Astrocyte (in vitro differentiated cells and primary cell): ENCODE measurements at places on chromosomes 13 and 19.
A peak's percentile ranks its signal among the peaks of the same experiment; 100 is the strongest.

DNA sequence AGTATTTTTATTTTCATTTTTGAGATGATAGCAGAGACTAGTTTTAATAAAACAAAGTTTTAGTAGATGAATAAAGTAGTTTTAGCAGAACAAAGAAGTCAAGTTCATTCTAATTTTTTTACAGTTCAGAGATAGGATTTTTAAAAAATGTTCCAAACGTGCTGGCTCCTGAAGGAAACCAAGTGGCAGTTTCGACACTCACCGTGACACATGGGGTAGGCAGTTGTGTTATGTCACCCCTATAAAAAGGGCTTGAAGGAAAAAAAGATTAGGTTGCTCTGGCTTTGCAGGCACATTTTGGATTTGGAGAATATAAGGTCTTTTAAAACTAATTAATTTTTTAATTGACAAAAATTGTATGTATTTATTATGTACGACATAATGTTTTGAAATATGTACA, 305.2 kb downstream of the NDFIP2 start:
- DNase-seq, result no peak

- no peak for DNase-seq
Measured at GRCh38 chr13:21055511-21056045, 5.8 kb downstream of the LATS2 start.

DNA sequence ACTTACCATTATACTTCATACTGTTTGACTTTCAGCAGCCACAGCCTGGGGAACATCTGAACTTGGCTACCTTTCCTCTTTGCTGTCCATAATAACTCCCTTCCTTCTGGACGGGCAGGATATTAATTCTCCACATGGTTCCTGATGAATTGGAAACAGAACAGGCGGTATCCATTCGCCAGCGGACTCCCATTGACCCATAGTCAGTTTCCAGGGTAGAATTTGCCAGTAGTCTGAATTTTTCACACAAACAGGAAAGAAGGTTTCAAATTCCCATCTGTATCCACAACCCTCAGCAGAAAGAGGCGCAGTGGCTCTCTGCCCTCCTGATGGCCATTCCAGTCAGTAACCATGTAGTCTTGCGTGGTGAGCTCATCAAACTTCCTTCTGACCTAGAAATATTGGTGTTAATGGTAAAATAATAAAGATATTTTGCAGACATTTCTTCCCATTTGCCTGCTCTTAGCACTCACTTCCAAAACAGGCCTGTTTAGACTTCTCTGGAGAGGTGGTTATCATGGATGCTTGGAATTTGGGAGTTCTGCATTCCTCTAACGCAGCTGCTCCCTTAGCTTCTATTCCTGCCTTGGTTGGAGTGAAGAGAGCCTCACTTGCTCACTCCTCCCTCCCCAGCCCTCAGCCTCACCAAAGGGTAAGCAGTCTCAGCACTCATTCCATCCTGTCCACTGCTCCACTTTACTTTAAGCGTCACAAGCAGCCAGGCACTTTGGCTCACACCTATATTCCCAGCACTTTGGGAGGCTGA, 75.0 kb upstream of the OXGR1 start:
- DNase-seq, result no peak

DNA sequence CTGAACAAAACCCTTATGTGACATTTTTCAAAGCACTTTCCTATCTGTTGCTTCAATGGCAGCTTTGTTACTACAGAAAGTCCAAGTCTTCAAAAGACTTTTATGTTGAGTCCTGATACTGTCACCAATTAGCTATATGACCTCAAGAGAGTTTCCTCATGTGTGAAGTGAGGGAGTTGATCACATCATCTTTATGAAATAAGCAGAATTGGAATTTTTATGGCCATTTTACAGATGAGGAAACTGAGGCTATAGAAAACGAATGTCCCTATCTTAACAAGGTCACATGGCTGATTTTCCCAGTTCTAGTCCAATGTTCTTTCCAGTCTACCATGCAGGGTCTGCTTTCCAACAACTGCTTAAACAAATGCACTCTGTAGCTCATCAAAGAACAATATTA, 2.6 kb downstream of the TNFRSF19 start:
- no peak for DNase-seq

GRCh38 chr19:43682824-43683661, 13.1 kb upstream of the PLAUR start:
- DNase-seq, result no peak

GRCh38 chr19:52520013-52520412, 7.5 kb upstream of the ZNF808 start:
- DNase-seq, result no peak

GRCh38 chr19:18648973-18649315, 12.1 kb downstream of the KLHL26 start:
- DNase-seq, result no peak

- DNase-seq, result peak; percentile 86
Measured at GRCh38 chr13:32905063-32905863, 111.0 kb upstream of the KL start.

- DNase-seq, result no peak
Measured at GRCh38 chr13:111411151-111411858, 90.9 kb downstream of the TEX29 start.

GRCh38 chr13:57933606-57934005, 302.1 kb downstream of the PCDH17 start:
- DNase-seq, result peak; percentile 31

DNA sequence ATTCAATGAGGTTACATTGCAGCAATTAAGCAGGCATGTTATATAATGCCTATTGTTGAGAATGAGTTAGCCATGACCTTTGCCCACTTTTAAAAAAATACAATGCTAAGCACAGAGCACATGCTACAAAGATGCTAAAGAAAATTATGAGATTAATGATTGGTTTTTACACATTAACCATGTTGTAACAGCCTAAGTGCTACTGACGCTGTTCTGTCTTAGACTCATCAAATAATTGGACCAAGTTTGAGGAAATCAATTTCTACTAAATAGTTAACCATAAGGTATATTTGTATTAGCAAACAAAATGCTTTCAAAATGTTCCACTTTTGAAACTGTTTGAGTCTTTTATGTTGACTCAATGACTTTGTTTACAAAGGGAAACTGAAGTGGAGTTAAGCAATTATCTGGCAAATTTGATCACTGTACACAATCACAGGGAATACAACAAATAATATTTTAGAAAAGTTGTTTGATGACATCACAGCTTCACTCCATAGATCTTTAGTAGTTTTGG, 14.3 kb downstream of the MIR17HG start:
- DNase-seq, result no peak

GRCh38 chr19:7595466-7596133, at the start of gene CAMSAP3:
CAMSAP3 (plus strand) TSS chr19:7595863; CDS start chr19:7596003, 140 bp downstream.
- no peak for DNase-seq

DNA sequence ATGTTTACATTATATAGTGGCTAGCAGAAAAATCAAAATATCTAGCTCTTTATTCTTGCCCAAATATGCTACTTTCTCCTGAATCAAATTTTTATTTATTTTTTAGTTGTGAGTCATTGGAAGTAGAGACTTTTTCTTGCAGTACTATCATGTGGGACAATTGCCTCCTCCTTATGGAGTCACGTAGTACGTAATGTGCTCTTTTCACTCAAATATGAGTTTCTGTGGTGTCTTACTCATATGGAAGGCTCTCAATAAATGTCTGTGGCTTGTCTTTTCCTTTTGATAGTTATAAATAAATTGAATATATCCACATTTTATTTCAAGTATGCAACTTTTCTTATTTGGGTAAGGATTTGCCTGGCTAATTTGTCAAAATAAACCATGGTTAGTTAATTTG, 1411.0 kb upstream of the SLC10A2 start:
- peak; percentile 77 for DNase-seq

- no peak for DNase-seq
Measured at GRCh38 chr13:60410299-60410698, 13.3 kb downstream of the TDRD3 start.

- peak; percentile 58 for DNase-seq
Measured at GRCh38 chr13:59700281-59700680, 463.4 kb downstream of the DIAPH3 start.

- DNase-seq, result no peak
Measured at GRCh38 chr13:75341028-75341427, 140.9 kb downstream of the TBC1D4 start.

DNA sequence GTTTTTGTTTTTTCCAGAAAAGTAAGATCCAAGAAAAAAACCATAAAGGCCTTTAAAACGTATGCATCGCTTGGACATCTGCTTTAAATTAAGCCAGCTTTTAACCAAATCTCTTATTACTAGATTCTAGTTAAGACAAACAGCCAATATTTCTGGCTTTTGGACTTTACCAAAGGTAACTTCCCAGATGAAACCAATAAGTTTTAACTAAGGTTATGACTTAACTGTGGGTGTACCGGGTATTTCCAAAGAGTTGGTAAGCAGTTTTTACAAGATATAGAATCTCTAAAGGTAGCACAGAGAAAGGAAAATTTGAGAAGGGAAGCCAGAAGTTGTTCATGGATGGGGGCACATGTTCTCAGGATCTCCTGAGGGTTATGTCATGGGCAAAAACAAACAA, 34.0 kb downstream of the CEACAM1 start:
- no peak for DNase-seq

GRCh38 chr13:67408798-67409197, 178.7 kb upstream of the PCDH9 start:
- DNase-seq, result no peak

DNA sequence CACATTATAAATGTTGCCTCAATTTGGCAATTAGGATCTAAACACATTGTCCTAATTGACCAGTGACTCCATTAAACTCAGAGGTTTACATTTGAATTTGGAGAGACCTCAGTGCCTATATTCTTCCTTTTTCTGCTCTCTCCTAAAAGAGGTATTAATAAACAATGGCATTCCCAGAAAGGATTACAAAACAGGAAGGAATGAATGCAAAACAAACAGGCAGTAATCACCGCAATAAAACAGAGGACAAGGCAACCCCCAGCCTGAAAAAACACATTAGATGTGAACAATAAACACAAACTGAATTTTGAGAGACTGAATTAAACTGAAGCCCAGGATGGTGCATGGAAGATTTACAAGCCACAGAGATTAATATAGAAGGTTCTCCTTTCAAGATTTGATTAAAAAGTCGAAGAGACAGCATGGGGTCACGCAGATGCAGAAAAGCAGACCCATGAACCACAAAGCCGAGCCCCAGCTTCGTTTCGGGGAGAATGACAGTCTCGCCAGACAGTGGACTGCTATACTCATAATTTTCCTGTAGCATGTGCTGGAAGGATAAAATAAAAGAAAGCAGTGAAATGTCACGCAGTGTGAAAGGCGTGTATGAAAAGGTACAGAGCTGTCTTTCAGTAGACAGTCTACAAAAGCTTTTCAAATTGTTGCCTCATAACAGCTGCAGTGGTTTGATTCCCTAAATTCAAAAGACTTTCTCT, 503.0 kb downstream of the LIG4 start:
- DNase-seq, result no peak

DNA sequence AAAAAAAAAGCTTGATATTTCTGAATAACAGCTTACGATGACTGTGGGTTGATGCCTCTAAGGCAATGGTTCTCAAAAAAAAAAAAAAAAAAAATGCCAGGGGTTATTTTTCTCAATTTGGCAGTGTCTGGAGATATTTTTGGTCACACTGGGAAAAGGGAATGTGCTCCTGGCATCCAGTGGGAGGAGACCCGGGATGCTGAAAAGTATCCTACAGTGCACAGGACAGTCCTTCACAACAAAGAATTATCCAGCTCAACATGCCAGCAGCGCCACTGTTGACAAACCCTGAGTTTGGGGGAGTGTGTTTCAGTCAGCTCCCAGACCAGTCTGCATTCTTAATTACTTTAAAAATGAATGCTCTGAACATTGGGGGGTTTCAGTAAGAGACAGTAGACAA, 54.5 kb downstream of the FLT3 start:
- no peak for DNase-seq

GRCh38 chr13:46632176-46632575, 79.2 kb downstream of the LRCH1 start:
- no peak for DNase-seq

DNA sequence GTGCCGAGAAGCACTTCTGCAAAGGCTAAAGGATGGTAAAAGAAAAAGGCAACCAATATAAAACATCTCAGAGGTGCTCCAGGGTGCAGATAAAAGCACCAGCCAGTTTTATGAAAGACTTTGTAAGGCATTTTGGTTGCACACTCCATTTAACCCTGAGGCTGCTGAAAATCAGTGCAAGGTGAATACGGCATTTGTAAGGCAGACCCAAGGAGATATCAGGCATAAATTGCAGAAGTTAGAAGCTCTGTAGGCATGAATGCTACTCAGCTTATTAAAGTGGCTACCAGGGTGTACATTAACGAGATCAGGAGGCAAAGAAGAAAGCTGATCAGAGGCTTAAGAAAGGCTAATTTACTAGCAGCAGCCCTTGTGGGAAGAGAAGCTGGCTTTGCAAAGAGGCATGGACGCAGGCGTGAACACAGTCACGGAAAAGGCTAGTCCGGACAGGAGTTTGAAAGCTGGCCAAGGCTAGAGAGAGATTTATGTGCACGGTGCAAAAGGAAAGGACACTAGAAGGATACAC, 99.6 kb downstream of the ZNF429 start:
- peak; percentile 13 for DNase-seq
